ENCODE measurements at places on chromosomes 5 and 9.

DNA sequence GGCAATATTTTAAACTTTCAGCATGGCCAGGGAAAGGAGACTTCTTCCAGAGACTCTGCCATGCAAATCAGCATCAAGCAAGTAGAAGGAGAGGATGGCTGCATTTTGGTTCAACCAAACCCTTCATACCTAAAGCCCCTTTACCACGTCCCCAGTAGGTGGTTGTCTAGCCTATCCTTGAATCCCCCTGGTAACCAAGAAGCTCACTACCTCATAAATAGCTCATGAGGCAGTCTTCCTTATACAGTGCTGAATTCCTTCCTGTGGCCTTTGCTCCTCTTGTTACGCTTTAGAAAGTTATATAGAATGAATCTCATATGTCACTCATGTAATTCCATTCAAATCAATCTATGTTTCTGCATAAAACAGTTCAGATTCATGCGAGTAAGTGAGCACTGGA, 289.5 kb upstream of the SLC30A5 start:
- no peak for DNase-seq

DNA sequence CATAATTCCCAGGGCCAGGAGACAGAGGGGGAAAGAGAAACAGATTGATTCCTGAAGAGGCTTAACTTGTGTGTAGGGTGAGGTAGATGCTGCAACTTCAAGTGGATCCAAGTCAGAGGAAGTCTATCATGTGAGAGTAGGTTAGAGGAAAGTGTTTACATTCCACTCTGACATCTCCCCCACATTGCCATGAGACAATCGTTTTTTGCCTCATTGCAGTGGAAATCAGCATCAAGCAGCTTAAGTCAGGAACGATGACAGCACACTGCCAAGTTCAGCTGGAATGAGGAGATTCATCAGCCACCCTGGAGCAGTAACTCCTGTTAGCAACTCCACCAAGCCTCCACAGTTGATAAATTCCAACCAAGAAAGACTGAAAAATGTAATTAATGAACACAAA, 689.7 kb upstream of the MEF2C start:
- DNase-seq, result no peak

DNA sequence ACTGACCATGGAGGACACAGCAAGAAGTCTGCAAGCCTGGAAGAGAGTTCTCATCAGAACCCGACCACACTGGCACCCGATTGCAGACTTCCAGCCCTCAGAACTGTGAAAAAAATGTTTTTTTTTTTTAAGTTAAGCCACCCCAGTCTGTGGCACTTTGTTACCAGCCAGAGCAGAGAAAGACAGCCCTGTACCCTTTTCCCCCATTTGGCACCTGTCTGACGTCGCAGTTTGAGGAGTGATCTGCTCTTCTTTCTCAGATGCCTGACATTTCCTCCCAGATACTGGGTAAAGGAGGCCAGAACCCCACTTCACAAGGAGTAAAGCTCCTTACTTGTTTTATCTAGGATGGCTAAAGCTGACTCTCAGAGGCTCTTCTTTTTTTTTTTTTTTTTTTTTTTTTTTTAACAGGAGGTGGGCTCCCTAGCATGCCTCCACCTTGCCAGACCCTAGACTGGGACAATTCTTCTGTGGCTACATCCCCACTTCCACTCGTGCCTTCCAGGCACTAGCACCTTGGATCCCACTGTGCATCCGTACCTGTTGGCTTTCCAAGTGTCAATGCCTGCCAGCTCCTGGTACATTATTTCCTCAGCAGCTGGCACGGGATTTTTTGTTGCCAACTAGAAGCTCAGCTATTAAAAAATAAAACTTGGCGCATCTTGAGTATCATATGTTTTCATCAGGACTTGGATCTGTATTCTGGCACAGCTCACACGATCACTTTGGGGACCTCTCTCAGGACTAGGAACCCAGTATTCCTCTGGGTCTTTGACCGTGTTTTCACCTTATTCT, 14.4 kb downstream of the CAMK4 start:
- DNase-seq, result no peak

DNA sequence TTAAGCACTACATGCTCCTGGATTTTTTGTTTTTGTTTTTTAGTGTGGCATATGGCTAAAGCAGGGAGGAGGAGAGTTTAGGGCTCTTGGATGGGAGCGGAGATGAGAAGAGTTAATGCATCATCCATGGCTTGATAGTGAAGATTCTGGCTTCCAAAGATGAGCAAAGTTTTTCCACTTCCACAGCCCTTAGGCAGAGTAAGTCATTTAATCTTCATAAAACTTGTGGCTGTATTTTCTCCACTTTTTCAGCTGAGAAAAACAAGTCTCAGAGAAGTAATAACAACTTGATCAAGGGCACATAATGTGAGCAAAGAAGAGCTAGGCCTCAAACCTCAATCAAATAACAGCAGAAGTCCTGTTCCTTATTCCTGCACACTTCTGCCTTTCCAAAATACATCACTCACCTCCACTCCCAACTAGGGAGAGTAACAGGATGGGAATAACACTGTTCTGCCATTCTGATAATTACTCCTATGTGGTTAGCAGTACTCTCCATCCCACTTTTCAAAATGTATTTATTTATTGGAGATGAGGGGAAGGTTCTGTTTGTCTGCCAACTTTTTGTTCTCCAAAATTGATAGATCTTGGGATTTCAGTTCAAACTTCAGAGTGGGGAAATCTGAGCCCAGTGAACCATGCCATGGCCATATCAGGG, 53.7 kb upstream of the DPYSL3 start:
- DNase-seq, result no peak

DNA sequence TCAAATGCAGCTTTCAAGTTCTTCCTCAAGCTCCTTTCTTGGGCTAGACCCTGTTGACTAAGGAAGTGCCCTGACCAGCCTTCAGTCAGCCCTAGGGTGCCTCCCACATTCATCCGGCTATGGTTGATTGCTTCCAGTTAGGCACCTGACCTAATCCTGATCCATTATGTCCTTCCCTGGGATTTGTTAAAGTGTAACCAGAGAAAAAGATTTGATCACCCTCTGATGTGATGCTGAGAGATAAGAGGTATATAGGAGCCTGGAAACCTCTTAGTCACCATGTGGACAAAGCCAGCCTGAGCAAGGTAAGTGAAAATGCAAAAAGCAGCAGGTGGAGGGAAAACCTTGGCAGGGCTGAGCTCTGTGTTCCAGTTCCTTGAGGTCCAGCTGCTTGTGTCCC, 178.8 kb upstream of the ERCC6L2 start:
- no peak for DNase-seq

- DNase-seq, result peak; percentile 75
Measured at GRCh38 chr9:126842977-126843799, 17.3 kb upstream of the ZBTB34 start.

DNA sequence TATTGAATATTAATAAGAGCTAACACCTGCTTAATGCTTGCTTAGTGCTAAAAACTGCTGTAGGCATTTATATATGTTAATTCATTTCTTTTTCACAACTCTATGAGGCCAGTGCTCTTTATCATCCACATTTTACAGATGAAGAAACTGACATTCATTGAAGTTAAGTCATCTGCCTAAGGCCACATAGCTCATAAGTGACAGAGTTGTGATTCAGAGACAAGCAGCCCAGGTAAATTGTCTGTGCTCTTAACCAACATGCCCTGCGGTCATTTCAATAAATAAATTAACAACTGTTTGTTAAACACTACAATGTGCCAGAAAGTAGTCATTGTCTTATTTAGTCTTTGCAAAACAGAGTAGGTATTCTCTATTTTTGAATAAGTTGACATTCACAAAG, 1354.4 kb upstream of the C9orf72 start:
- DNase-seq, result no peak

- no peak for DNase-seq
Measured at GRCh38 chr9:104786293-104786692, 22.4 kb downstream of the NIPSNAP3B start.

GRCh38 chr9:125269014-125269397, 7.4 kb downstream of the GAPVD1 start:
- no peak for DNase-seq

DNA sequence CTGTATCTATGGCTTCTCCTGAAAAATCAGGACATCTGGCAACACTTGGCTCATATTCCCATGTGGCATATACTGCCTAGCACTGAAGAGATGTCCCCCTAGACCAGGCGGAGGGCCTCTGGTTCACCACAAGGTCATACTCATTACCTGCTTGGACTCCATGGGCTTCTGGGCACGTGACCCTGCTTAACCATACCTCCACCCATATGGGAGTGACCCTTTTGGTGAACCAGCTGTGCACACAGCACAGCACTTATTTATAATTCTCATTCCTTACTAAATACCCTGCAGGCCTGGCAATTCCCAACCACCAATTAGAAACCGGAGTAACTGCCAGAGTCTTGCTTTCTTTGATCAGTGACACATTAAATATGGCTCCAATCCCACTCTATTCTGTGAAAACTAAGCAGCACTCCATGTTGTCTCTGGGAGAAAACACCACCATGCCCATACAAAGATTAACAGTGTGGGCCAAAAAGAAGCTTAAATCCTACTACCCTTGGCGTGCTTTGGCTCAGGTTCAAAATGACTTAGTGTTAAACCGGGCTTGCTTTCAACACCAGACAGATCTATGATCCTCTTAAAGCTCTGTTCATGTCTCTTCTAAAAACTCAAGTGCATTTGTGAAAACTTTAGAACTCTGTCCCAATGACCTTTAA, 57.7 kb downstream of the MTMR12 start:
- DNase-seq, result peak; percentile 42

- no peak for DNase-seq
Measured at GRCh38 chr9:8558176-8558575, 758.6 kb upstream of the DMAC1 start.

DNA sequence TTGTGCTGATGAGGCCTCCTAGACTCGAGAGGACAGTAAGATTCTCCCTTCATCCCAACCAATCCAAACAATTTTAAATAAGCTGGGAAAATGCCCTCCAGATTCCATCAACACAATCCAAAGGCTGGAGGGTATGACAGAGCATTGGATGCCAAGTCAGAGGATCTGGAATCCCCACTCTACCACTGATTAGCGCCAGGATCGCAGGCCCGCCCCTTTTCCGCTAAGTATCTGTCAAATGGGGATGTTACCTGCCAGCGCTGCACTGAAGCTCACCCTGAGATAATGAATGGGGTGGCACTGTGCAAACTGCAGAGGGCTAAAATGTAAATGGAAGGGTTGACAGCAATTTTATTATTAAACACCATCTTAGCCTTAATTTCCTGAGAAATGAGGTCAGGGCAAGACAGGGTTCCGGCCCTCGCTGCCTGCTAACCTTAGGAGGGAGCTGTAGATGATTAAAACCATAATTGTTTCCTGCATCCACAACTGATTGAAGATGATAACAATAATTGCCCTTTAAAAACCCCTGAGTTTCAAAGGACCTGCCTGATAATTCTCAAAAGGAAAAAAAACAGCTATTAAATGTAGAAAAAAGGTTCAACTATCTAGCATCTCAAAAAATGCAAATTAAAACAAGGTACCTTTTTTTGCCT, 31.6 kb upstream of the GABBR2 start:
- DNase-seq, result no peak

- DNase-seq, result no peak
Measured at GRCh38 chr9:95595721-95596295, 79.0 kb upstream of the PTCH1 start.

DNA sequence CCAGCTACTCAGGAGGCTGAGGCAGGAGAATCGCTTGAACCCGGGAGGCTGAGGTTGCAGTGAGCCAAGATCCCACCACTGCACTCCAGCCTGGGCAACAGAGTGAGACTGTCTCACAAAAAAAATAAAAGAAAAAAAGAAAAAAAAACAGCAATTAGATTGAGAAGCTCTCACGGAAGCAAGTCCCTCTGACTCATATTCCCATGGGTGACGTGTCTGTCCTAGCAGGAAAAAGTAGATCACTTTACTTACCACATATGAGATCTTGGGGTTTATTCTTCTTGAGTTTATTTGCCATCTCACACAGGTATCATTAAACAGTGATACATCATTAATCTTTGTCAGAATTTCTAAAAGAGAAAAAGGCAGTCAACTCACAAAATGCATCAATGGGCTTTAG, 62.6 kb downstream of the SUSD1 start:
- DNase-seq, result no peak

GRCh38 chr9:100715100-100715380, 137.2 kb downstream of the CAVIN4 start:
- DNase-seq, result peak; percentile 16

- DNase-seq, result no peak
Measured at GRCh38 chr9:81539317-81539716, 150.0 kb downstream of the TLE1 start.

GRCh38 chr9:96519787-96520186, 69.8 kb downstream of the HABP4 start:
- DNase-seq, result no peak

DNA sequence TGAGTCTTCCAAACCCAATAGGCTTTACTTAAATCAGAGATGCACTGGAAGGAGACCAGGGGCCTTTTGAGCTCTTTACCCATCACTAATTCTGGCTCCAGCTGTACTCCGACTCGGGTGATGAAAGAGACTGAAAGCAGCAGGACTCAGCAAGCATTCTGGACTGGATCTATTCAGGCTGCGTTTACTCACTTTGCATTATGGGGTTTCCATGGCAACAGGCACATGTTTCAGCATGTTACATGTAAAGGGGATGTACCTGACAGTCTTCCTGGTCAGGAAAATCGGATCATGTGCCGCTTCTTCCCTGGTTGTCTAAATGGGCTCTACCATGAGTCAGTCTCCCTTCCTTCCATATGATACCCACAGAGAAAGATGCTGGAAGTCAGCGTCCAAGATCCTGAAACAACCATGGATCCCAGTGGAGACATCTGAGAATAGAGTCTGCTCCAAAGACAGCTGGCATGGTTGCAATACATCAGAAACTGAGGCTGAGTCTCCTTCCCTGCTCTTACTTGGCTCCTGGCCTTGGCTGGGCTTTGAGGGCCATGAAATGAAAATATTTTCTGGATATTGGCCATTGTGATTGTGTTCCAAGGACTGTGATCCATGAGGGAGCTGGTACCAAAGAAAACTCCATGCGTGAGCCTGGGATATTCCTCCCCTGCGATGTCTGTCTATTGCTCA, 102.5 kb upstream of the TNC start:
- DNase-seq, result no peak

DNA sequence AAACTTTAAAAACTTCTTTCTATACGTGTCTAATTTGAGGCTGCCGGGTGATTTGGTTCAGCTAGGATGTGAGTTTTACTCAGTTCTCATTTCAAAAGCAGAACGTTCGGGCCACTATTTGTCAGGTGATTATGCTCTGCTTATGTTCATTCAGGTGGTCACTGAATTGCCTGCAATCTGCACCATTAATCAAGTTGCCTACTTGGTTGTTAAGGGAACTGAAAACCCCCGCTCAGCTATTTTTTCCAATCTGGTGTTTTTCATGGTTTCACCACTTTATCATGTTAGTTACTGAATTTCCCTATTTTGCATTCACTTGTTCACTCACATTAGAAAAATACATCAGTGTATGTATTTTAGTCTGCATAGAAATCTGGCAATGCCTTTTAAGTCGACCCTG, 523.0 kb downstream of the CSNK1G3 start:
- no peak for DNase-seq

GRCh38 chr9:112124156-112124555, 50.9 kb downstream of the SUSD1 start:
- DNase-seq, result no peak
